ENCODE measurements at places on chromosomes 5 and 9.

- no peak for DNase-seq
Observed at GRCh38 chr5:28574606-28575005, 1536.2 kb upstream of the CDH9 start.

DNA sequence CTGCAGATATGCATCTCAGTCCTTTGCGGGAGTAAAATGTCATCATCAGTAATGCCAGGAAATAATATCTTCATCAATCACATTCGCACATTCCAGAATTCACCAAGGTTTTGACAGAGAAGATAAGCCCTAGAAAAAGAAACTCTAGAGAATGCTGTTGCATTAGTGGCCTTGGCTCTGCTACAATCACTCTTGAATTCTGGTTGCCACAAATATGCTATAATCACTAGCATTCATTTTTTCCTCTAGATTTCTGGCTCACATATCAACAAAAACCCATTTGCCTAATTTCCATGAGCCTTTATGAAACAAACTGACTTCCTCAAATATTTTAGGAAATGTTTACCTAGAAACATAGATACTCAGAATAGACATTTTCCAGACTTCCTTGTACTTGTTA lies 653.4 kb downstream of the ANXA1 start:
- DNase-seq: no peak

- no peak for DNase-seq
Observed at GRCh38 chr5:119397518-119398380, 41.9 kb downstream of the TNFAIP8 start.

GRCh38 chr9:133782157-133783130 lies 44.3 kb upstream of the SARDH start:
- peak; percentile 85 for DNase-seq

GRCh38 chr9:109272745-109273144 lies 48.1 kb downstream of the EPB41L4B start:
- no peak for DNase-seq

- no peak for DNase-seq
Observed at GRCh38 chr9:111074395-111074794, 36.1 kb upstream of the LPAR1 start.

DNA sequence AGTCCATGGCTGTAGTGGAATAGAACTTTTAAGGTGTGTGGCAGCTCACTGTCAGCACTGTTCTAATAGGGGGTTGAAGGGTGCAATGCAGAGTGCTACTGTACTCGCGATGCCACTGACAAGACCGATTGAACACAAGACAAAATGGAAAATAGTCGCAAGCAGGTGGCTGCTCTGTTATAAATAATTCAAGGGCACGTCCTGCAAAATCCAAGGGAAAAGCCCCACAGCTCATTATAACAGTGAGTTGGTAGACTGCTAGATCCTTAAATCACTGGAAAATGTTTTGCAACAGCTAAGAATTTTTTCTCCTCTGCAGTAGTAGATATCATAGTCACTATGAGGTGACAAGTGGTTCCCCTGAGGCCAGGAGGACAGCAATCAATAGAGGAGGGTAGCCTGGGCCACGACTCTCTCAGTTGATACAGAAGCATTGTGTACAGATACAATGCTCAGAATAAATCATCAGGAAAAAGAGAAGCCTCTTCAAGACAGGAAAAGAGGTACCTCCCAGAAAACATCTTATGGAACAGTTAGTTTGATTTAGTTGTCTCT lies 926.3 kb downstream of the TLE4 start:
- DNase-seq: no peak

- no peak for DNase-seq
Observed at GRCh38 chr9:899440-900184, 58.1 kb downstream of the DMRT1 start.

GRCh38 chr5:3359642-3360041 lies 236.0 kb upstream of the IRX1 start:
- peak; percentile 36 for DNase-seq

DNA sequence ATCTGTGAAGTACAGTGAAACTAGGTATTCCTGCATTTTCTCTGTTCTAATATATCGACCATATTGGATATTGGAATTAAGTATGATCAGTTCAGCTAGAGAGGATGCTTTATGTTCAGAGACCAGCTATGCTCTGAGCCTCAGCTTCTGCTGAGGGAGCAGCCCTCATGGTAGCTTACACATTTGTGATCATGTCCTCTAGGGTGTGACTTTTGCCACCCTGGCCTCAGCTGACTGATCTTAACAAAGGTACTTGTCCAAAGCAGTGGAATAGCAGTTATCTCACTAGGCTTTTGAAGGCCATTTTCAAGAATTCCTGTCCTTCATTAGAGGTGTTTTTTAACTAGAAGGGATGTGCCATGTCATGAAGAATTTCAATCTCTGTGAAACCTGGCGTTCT lies 9.3 kb downstream of the SCAMP1 start:
- no peak for DNase-seq

GRCh38 chr9:15317836-15318235 lies 10.8 kb upstream of the TTC39B start:
- DNase-seq: no peak

DNA sequence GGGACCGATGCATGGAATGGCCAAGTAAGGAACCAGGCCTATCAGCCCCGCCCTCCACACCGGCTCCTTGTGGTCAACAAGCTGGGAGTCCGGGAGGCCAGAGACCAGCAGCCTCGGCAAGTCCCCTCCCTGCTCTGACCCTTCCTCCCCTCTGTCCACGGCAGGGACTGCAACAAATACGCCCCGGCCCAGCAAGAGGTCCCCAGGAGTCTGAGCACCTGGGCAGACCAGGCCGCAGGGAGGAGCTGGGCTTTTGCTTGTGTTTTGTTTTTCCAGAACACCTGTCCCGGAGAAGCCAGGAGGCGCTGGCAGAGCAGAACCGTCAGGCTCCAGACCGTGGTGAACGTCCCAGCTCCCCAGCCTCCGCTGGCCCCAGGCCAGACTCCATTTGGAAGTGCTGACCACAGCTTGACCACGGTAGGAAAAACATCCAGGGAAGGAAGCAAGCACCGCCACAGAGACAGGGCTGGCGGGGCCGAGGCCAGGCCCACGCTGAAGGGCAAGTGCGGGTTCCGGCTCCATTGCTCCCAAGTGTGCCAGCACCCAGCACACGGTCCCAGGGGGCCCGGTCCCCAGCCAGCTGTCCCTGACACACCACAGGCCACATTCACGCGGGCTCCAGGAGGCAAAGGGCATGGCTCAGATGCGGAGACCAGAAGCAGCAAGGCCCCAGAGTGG lies 56.7 kb downstream of the VAV2 start:
- DNase-seq: no peak

GRCh38 chr5:140093866-140094265 lies 20.0 kb upstream of the PURA start:
- no peak for DNase-seq

DNA sequence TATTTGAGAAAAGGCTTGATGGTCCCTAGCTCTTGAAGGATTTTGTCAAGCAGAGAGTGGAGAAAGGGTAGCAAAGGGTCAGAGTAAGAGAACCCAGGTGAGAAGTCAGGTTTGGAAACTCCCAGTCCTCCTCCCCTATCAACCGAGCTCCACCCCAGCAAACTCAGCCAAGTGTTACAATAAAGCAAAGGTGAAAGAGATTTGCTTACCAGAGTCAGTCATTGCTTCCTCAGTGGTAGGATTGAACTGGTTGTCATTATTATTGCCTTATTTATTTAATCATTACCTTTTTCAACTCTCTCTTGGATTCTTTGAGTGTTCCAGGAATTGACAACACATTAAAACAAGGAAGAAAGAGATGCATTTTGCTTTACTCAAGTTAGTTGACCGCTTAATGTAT lies 80.5 kb downstream of the RFK start:
- DNase-seq: no peak

- DNase-seq: no peak
Observed at GRCh38 chr5:4661326-4661725, 478.8 kb upstream of the ADAMTS16 start.

- DNase-seq: no peak
Observed at GRCh38 chr9:101450931-101451330, 15.4 kb upstream of the ALDOB start.

- DNase-seq: no peak
Observed at GRCh38 chr5:134100283-134101091, 14.0 kb upstream of the TCF7 start.

GRCh38 chr5:176481711-176482110 lies 33.5 kb downstream of the FAF2 start:
- no peak for DNase-seq

DNA sequence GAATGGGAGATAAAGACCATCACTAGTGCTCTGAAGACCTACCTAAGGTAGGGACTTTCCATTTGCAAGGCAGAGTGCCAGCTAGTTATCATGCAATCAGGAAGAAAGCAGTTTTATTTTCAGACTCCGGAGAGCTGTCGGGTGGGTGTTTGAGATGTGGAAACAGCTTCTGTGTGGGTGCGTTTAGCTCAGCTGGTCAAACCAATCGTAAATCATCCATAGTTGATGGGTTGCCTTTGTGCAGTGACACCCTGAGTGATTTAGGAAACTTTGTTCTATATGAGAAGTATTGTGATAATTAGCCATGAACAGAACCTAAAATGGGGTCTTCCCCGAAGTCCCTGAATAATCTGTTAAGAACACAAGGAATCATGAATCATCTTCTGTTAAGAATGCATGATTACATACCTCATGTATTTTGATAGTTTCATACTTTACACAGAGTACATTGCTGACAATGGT lies 284.3 kb downstream of the ARHGAP26 start:
- no peak for DNase-seq

DNA sequence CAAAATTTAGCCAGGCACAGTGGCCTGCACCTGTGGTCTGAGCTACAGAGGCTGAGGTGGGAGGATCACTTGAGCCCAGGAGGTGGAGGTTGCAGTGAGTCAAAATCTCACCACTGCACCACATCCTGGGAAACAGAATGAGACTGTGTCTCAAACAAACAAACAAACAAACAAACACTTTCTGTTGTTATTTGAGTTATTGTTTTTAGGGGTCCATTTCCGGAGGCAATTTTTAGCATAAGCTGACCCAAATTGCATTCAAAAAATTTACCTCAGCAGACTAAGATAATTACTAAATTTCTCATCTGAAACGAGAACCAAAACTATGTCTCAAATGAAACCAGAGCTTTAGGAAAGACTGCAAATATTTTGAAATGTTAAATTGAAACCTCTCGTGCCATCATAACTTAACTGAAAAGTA lies 1485.1 kb downstream of the EFNA5 start:
- no peak for DNase-seq

- DNase-seq: no peak
Observed at GRCh38 chr5:21152611-21153010, 1164.6 kb upstream of the CDH18 start.

- no peak for DNase-seq
Observed at GRCh38 chr5:439181-439580, 3.8 kb upstream of the EXOC3 start.

- no peak for DNase-seq
Observed at GRCh38 chr9:90838581-90839154, 37.0 kb downstream of the SYK start.

GRCh38 chr5:134864707-134865106 lies 9.5 kb upstream of the TXNDC15 start:
- no peak for DNase-seq

DNA sequence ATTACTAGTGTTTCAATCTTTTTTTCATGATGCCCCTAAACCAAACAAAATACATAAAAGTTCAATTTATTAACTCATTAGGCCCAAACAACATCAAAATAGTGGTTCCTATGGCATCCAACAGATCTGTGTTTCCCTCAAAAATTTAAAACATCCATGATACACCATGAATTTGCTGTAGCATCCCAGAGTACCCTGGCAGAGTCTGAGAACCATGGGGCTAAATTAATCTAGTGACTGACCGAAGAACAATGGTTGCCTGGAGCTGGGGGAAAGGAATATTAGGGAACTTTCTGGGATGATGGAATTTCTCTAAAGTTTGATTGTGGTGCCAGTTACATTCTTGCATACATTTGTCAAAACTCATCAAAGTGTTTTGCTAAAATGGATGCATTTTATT lies 79.5 kb upstream of the TRIO start:
- no peak for DNase-seq

GRCh38 chr9:91744114-91744513 lies 205.9 kb downstream of the ROR2 start:
- no peak for DNase-seq

DNA sequence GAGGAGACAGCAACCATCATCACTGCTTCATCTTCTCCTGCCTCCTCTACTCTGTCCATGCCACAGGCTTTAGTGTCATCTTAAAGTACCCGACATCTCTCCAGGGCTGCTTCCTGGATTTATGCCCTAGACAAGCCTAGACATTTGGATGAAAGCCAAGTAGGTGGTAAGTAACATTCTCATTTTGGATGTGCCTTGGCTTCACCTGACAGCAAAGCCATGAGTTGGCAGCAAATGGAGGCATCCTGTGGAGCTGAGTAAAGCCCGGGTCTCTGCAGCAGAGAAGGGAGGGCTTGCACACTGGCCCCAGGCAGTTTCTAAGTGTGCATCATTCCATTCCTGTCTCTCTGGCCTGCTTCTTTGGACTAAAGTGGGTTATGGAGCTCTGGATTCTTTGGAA lies 299.1 kb downstream of the DMAC1 start:
- DNase-seq: no peak

GRCh38 chr5:102048940-102049339 lies 247.1 kb downstream of the SLCO4C1 start:
- DNase-seq: no peak

DNA sequence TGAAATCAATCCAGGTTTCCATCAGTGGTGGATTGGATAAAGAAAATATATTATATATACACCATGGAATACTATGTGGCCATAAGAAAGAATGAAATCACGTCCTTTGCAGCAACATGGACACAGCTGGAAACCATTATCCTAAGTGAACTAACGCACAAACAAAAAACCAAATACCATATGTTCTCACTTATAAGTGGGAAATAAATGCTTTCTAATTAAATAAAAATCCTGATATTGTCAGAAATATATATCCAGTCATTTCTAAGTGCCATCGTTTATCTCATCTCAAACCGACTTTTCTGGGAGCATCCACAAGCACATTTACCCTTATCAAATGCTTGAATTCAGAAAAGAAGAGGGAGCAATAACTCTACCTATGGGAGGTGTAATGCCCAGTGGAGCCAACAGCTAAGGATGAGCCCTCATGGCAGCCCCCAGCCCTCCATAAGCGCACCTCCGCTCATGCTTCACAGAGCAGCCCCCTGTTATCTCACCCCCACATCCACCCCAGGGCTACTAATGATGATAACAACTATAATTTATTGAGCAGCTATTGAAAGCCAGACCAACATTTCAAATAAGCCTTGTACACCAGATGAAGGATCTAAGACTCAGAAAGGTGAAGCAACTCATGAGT lies 101.7 kb upstream of the SPOCK1 start:
- DNase-seq: no peak

- no peak for DNase-seq
Observed at GRCh38 chr9:27800159-27800558, 226.9 kb upstream of the C9orf72 start.

GRCh38 chr9:110241858-110242321 lies 14.4 kb downstream of the TXN start:
- no peak for DNase-seq
